ENCODE measurements at places on chromosomes 5 and 9.
A peak's percentile ranks its signal among the peaks of the same experiment; 100 is the strongest.

DNA sequence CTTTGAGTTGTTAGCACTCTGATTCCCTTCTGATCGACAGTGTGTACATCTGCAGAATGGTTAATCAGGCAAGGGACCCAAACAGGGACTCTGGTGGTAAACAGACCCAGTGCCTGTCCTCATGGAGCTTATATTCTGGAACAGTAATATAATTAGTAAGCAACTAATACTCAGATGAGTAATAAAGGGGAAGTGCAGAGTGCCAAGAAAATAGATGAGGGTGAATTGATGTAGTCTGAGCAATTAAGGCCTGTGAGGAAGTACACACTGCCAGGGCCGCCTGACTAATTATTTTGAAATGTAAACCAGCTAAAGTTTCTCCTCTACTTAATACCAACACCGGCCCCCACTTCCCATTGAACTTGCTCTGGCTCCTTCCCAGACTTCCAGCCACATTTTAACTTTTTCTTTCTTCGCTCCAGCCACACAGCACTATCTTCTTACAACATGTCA is 4.2 kb downstream of the DHX29 start:
- no peak for DNase-seq

DNA sequence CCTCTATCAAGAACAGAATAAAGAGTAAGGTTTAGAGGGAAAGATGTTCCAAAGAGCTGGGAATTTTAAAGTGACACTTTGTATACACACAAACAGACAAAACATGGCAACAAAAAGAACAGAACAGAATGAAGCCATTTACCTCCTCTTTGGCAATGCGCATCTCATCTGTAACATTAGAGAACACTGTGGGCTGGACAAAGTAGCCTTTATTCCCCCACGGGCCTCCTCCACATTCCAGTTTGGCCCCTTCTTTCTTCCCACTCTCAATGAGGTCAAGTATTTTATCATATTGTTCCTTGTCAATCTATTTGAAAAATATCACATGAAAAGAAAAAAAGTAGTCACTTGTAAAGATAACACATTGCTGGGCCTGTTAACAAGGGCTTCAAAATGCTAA is 41.0 kb downstream of the ALDH1A1 start:
- no peak for DNase-seq

DNA sequence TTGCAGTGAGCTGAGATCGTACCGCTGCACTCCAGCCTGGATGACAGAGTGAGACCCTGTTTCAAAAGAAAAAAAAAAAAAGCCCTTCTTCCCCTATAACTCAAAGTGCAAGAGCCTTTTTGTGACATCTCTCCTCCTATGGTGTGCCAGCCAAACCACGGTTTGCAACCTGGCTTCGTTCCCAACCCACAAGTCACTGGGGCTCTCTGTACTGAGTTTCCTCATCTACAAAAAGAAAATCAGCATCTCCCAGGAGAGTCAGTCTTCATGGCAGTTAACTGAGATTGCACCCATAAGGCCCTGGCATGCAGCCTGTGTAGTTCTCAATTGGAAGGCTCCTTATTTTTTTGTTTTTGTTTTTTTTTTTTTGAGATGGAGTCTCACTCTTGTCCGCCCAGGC is 14.8 kb downstream of the ODF2 start:
- DNase-seq = peak; percentile 24

- DNase-seq = no peak
Measured at GRCh38 chr5:140189977-140190871, 15.2 kb downstream of the CYSTM1 start.

GRCh38 chr9:95028853-95029219 is 288.7 kb downstream of the FANCC start:
- no peak for DNase-seq

DNA sequence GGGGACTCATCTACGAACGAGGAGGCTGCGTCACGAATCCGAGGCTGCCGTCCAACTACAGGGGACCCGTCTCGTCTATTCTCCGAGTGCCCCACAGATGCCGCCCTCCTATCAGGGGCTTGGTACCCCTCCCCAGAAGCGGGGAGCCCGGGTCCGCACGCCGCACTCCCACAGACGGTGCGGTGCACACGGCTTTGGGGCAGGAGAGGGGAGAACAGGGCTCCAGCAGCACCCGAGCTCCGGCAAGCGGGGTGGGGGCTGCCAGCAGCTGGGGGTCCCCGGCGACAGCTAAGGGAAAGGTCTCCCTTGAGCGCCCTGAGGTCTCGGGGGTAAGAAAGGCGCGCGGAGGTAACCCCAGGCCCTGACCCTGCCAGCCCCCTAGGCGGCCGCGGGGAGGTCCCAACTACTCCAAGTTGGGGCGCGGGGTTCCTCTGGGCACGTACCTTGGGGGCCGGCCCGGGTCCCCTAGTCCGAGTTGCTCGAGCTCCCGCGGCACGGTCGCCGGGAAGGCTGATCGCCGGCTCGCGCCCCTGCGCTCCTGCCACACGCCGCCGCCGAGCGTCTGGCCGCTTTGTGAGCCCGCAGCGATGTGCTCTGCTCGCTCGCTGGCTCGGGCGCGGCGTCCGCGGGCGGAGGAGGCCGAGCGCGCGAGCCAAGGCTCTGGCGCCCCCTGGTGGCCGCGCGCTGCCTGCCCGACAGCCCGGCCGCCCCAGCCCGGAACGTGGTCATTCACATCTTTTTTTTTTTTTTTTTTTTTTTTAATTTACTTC is at the start of gene SPOCK1:
Gene SPOCK1 (minus strand): TSS at position 591 of the 770 bp plus-strand sequence.
- peak; percentile 81 for DNase-seq

DNA sequence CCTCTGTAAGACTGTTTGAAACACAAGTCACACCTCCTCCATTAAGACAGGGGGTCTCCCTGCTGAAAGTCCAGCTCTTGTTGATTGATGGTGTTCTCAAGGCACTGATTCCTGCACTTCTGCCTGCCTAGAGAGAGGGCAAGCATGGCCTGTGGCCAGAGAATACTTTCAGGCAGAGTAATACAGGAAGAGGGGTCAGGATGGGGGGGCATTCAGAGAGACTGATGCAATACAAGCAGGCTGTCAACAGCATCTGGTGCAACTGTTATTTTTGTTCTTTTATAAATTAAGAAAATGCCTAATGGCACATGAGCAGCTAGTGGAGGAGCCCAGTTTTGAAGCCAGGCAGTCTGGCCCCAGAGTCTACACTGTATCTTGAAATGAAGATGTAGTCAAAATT is 302.2 kb downstream of the DIRAS2 start:
- no peak for DNase-seq

GRCh38 chr9:75499812-75500211 is 390.7 kb upstream of the PCSK5 start:
- DNase-seq = no peak

DNA sequence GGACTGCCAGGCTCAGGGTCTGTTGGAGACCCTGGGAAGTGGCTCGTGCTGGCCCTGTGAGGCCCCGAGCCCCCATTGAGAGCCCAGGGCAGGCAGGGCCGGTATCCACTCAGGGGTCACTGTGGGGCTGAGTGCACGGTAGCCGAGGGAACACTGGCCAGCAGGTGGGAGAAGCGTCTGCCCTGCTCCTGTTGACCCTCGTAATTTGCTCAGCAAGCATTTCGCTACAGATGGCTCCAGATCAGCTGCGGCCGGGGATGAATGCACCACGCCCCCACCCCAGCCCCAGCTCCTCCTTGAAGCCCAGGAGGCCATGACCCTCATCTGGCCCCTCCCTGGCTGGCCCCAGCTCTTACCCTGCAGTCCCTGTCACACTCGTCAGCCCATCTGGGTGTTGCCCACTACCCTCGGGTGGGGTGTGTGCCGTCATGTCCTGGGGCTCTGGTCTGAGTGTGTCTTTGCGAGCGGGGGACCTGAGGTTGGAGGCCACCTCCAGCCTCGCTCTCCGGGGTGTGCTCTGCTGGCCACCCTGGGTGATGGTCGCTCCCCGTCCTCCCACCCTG is 6.1 kb upstream of the NRARP start:
- DNase-seq = no peak

DNA sequence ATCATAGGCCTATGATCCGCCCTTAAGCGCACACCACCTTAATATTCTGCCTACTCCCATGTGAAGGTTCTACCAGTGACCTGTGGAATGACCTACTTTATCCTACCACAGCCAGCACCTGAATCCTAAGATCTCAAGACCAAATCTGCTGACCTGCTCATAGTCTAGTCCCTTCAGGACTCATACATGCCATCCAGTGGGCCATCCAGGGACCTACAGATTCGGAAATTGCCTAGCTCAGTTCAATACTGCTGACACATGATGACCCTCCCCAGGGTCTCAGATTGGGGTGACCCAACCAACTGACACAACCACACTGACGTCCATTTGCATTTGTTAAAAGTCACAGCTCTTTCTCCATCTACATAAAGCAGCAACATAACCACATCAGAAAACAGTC is 443.8 kb upstream of the ST8SIA4 start:
- no peak for DNase-seq

GRCh38 chr9:129237164-129237611 is 59.1 kb upstream of the IER5L start:
- peak; percentile 84 for DNase-seq

DNA sequence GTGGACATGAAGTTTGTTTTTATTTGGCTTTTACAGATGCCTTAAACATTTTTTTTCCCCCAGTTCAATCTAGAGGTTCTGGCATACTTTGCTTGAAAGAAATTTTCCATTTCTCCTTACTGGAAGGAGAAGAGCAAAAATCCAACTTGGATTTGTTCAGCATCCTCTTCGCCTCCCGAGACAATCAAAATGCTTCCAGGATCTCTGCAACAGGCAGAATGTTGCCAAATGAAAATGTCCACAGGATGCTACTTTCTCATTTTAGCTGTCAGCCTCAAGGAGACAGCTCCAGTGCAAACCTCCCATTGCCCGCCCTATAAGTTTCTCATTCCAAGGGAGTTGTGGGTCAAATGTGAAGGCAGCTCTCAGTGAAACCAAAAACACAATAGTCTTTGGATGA is 1972.1 kb downstream of the MAT2B start:
- no peak for DNase-seq

- no peak for DNase-seq
Measured at GRCh38 chr5:160175438-160176218, 53.7 kb upstream of the FABP6 start.

DNA sequence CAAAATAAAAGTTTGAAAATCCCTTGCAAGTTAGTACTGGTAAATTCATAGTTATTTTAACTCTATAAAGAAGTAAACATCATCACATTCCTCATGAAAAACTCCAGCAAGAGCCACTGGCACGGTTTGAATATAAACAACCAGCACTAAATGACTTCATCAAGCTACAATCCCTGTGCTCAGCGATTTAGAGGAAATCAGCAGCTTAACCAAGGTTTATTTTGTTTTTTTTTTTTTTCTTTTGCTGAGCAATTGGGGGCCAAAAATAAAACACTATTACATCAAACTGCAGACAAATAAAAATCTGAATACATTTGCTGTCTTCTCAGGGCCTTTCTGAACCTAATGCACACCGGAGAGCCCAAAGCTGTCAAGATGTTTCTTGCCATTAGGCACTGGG is 106.2 kb upstream of the SLC24A2 start:
- DNase-seq = no peak

DNA sequence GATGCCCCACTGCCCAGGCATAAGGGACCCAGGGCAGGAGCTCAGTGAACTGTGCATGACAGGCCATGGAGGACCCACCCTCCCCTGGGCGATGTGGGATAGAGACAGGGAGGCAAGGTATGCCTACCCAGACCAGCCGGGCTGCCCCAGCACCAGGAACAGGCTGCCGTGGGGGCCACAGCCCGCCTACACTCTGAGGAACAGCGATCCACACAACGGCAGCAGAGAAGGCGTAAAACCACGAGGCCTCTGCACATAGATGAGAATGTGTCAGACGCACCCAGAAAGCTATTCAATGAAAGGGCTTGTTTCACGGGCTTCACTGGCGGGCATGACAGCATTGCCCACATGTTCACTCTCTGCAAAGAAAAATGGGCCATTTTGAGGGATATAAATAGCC is 49.5 kb downstream of the SEMA4D start:
- DNase-seq = peak; percentile 75

DNA sequence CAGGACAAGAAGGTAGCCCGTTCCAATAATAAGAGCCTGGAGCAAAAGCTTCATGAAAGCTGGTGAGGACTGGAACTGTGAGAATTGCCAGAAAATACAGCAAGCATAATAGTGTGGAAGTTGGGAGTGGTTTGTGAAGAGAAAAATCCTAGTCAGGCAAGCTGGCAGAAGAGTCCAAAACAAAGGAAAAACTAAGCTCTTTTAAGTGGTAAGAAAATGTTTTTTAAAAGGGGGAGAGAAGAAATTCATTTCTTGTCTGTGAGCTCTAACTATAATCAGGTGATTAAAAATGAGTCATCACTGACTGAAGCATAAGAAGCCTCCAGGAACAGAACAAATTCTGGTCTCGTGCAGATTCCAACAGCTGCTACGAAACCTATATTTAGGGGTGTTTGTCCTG is 102.6 kb downstream of the CAAP1 start:
- DNase-seq = no peak

GRCh38 chr9:100575006-100575405 is 2.9 kb upstream of the CAVIN4 start:
- DNase-seq = no peak

DNA sequence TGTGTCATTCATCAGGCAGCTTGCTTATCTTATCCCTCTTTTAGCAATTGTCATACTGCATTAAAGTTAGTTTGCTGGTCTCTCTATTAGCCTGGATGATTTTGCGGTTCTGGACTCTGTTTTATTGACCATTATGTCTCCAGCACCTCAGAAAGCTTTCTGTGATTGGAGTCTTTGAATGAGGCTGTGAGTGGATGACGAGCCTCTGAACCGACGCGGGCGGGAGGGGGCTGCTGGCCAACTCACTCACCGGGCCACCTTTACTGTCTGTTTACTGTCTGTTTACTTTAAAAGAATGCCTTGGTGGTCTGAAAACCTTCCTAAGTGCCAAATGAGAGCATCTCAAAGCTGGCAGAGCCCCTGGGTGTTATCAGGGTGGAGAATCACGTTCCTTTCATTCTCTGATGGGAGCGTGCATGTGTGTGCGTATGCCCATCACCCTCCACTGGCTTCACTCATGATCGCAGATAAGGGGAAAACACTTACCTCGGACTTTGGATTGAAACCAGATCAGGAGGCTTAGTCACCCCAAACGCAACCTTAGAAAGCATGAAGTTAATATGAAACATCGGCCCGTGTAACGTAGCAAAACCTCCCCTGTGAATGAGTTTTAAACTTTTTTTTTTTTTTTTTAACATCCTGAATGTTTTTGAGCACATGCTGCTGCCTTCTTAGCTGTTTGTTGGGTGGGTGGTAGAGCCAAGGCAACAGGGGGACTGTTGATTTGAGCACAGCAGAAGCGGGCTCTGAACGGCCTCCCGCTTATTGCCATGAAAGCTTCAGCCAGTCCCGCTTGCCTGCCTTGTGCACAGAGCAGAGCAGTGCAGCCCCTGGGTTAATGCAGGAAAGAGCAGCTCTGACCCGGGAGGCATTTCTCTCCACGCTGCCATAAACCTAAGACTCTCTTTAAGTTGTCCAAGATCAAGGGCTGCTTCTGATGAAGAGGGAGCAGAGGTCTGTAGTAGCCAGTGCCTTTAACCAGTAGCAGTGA is 173.6 kb downstream of the GADD45G start:
- no peak for DNase-seq

GRCh38 chr9:92010705-92011536 is 60.9 kb upstream of the ROR2 start:
- DNase-seq = no peak

- DNase-seq = no peak
Measured at GRCh38 chr5:126763371-126763770, 13.6 kb upstream of the LMNB1 start.

GRCh38 chr9:110320651-110321445 is 16.8 kb downstream of the TXNDC8 start:
- no peak for DNase-seq

- no peak for DNase-seq
Measured at GRCh38 chr5:95076395-95077185, 208.3 kb downstream of the MCTP1 start.
